Caco-2 (cell line): ENCODE measurements at places on chromosomes 2 and 18. TPM values are rescaled to one million over a fixed set of nuclear protein-coding genes. Genes with fewer than 3 reads are reported as not detected.

SLC11A1 gene
- total RNA-seq, result 0.12 and 0.32 TPM in 2 replicates

MCFD2 gene
- 142 and 156 TPM in 2 replicates for total RNA-seq

RIT2 gene
- not detected in 2 replicates for total RNA-seq

HADHB gene
- total RNA-seq, result 93.2 and 106 TPM in 2 replicates

CD8B2 gene
- 0.09 and 0.14 TPM in 2 replicates for total RNA-seq

SCLY gene
- 21.2 and 21.7 TPM in 2 replicates for total RNA-seq

ACTG2 gene
- total RNA-seq, result 2.6 and 5.7 TPM in 2 replicates
